ENCODE measurements at places on chromosomes 5 and 9.

GRCh38 chr9:132181796-132182313, 20.0 kb downstream of the NTNG2 start:
- no peak for DNase-seq

DNA sequence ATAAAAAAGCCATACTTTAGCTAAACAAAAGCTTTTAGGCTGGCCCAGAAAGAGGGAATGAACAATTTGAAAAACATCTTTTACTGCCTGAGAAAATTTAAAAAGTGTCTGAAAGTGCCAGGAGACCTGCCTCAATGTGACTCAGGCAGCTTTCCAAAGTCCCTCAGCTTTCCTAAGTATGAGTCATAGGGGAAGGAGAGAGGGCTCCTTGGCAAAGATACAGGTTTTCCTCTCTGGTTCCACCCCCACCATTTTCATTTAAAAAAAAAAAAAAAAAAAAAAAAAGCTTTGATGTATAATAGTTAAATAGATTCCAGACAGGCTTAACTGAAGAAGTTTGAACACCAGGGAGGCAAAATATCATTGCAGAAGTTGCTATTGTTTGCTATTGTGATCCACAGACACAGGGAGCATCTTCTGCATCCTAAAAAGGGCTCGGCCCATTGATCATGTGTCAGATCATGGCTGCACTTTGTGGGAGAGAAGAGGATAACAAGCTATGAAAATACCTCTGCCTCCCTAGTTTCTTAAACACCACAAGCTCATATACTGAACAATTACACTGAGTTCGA, 71.5 kb downstream of the MRPS27 start:
- DNase-seq = no peak

DNA sequence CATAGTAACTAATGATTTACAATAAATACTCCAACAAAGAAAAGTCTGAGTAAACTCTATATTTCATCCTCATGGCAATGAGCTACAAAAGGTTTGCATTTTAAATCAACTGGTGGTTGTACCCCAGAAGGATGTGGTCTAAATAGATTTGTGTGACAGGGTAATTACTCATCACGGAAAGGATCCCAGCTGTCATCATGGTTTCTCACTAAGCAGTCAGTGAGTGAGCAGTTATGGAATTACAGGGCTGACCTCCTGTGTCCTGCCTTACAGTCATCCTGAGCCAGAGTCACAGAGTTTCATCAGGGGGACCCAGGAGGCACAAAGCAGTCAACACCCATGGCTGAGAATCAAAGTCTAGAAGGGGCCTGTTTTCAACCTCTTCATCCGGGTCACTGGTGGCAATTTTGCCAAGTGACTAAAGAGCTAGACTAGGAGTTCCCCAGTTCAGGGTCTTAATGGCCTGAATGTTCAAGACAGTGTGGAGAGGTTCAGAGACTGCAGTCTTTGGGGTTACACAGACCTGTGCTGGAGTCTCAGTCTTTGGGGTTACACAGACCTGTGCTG, 210.7 kb upstream of the SLC24A2 start:
- no peak for DNase-seq

GRCh38 chr9:113641100-113641885, 177.8 kb downstream of the RGS3 start:
- DNase-seq = no peak

DNA sequence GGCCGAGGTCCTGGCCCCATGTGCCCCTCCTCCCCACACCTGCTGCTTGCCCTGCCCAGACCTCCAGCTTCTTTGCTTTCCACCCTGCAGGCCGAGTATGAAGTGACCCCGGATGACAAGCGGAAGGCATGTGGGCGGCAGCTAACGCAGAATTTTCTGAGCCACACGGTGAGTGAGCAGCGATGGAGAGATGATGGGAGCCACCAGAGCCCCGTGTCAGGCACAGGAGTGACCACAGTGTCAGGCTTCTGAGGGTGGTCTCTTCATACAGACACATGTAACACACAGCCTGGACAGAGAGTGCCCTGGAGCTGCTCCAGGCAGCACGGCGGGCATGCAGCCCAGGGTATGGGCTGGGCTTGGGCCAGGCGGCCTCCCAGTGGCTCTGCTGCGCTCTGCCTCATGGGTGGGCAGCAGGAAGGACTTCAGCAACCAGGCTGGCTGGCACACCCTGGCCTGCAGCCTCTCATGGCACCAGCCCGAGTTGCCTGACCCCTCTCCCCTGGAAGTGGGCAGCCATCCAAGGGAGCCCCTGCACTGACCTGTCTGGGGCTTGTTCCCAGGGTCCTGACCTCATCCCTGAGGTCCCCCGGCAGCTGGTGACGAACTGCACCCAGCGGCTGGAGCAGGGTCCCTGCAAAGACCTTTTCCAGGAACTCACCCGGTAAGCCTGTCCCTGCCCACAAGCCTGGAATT, 5.8 kb downstream of the GRK6 start:
- no peak for DNase-seq

GRCh38 chr9:93183663-93184431, at the start of gene WNK2:
Gene WNK2, plus strand, starts transcription at chr9:93184139. Its CDS starts 791 bp downstream, at chr9:93184930.
- DNase-seq = no peak

DNA sequence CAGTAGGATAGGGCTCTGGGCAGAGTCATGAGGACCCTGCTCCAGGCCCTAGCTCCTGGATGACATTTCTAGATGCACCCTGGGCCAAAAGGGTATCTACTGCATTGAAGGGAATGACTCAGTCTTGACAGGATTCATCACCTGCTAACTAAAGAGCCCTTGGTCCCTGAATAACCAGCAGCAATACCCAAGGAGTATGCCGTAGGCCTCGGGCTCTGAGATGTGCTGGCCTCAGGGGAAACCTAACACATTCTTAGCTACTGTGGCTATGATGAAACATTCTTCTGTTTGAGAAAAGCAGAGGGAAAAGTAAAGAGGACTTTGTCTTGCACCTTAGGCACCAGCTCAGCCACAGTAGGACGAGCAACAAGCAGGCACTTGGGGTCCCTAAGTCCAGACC, 89.5 kb upstream of the SLC1A1 start:
- DNase-seq = no peak

- DNase-seq = no peak
Measured at GRCh38 chr9:14281136-14281795, 32.7 kb downstream of the NFIB start.

- no peak for DNase-seq
Measured at GRCh38 chr5:74415695-74416102, 224.8 kb downstream of the ENC1 start.

DNA sequence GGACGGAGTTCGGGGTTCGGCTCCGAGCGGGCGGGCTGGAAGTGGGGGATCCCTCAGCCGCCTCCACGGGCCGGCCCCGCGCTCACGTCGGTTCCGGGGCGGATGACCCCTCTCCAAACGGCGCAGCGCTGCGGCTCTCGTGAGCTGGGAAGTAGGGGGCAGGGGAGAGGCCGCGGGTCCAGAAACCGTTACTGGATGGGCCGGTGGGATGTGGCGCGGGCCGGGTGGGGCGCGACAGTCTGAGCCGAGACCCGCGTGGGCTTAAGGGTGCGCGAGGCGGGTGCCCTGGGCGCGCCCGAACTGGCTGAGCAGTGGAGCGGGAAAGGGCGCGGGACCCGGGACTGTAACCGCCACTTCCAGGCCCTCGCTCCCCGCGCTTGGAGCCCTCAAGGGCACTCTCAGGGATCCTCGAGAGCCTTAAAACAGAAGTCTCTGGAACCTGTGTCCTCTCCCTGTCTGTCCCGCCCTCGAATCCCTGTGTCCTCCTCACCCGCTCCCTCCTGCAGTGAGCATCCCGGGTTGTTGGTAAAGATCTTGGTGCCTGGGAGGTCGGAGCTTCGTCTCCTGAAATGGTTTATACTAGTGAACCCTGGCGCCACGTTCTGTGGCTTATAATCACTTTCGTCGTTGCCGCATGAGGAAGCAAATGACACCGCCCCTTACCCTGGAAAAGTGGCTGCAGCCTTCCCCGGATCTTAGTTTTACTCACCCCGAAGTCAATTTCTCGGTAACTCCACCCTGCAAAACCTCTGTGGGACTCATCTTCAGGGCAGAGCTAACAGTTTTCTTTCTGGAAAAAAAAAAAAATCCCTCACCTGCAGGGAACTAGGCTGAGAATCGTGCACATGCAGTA, 571 bp upstream of the MARCHF11 start:
- DNase-seq = no peak

- DNase-seq = no peak
Measured at GRCh38 chr9:13431222-13431536, 151.7 kb upstream of the MPDZ start.

GRCh38 chr5:21219251-21219650, 1231.3 kb upstream of the CDH18 start:
- DNase-seq = no peak

DNA sequence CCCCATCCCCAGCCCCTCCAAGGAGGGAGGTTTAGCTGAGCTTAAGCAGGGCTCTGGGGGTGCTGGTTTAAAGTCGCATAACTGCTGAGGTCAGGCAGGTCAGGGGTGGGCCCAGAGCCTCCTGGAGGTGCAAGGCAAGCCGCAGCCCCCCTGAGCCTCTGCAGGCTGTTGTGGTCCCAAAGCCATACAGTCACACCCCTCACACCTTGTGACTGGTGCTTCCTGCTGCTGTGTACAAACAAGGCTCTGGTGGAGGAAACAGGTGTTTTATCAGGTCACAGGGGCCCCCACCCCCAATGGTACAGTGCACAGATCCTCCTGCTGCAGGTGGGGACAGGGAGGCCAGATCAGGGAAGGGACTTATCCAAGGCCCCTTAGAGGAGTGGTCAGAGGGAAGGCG, 8.0 kb downstream of the TCF7 start:
- no peak for DNase-seq

- DNase-seq = no peak
Measured at GRCh38 chr9:35540315-35540714, 50.4 kb downstream of the RUSC2 start.

GRCh38 chr5:132469380-132470009, 21.1 kb downstream of the IRF1 start:
- no peak for DNase-seq

GRCh38 chr9:133707065-133707762, 30.9 kb downstream of the SARDH start:
- DNase-seq = no peak

- no peak for DNase-seq
Measured at GRCh38 chr9:68914751-68915150, 99.2 kb downstream of the PRKACG start.

GRCh38 chr5:110651507-110651906, 75.0 kb downstream of the TMEM232 start:
- no peak for DNase-seq

DNA sequence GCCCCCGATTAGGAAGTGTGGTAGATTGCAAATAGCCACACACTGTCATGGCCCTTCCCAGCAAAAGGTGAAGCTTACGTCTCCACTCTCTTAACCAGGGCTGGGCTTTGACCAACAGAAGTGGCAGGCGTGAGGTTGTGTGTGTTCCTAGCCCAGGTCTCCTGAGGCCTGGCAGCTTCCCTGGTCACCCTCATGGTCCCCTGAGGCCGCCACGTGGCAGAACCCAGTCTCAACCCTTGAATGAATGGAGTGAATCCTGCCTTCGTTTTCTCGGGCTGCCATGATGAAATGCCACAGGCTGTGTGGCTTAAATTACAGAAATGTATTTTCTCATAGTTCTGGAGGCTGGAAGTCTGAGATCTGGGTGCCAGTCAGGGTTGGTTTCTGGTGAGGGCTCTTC, 370.4 kb downstream of the IRX2 start:
- DNase-seq = no peak

- peak; percentile 34 for DNase-seq
Measured at GRCh38 chr9:35604578-35605350, at the start of gene TESK1. Gene TESK1, plus strand, starts transcription at chr9:35605262. Its CDS starts 358 bp downstream, at chr9:35605620.

DNA sequence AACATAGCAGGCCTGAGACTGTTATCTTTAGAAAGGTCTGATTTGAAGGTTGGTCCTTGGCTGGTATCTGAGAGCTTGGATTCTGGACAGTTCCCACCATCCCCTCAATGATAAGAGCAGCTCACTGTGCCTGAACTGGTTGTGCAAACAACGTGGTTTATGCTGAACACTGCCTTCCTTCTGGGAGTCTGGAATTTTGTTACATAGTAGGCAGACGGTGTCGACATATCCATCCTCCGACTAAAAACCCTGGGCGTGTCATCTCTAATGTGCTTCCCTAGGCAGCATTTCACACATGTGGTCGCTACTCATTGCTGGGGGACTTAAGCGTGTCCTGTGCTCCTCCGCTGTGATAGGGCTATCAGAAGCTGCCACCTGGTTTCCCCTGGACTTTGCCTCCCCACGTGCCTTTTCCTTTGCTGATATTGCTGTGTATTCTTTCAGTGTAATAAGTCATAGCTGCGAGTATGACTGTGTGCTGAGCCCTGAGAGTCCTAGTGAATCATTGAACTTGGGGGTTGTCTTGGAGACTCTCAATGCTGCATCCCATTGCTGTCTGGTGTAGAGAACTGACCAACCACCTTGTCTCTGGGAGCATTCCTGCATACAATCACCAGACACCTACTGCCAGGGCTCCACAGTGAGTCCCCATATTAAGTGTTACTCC, 119.1 kb upstream of the TBC1D2 start:
- DNase-seq = no peak

DNA sequence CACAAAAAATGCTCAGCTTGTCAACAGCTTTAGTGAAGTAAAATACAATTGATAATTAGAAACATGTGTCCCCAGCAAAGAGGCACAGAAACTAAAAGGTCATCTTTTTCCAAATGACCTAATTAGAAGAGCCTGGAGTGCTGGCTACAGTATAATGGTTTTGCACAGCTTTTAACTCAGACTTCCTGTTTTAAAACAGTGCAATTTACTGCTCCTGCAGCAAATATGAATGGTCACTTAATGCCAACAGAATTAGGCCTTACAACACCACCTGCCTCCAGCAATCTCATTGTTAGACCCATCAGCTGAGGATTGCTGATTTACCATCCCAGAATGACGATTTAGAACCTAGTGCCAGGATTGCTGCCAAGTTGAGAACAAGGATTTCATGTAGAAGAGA, 239.3 kb downstream of the CETN3 start:
- no peak for DNase-seq

- DNase-seq = no peak
Measured at GRCh38 chr5:124952079-124952478, 205.6 kb upstream of the ZNF608 start.

DNA sequence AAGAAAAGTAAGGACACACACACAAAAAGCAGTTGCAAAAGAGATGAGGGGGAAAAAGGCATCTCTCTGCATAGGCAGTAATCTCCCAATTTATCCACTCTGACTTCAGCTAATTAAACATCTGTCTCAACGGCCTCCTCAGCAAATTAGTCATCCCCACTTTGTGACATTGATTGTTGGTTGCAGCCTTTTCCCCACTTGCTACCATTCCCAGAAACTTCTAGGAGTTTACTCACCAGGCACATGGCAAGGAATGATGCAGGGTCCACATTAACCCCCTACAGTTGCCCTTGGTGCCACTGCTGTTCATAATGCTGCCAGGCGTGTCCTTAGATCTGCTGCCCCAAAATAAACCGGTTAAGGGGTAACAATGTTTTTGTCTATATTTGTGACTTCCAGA, 174.6 kb downstream of the MAPKAP1 start:
- DNase-seq = no peak

DNA sequence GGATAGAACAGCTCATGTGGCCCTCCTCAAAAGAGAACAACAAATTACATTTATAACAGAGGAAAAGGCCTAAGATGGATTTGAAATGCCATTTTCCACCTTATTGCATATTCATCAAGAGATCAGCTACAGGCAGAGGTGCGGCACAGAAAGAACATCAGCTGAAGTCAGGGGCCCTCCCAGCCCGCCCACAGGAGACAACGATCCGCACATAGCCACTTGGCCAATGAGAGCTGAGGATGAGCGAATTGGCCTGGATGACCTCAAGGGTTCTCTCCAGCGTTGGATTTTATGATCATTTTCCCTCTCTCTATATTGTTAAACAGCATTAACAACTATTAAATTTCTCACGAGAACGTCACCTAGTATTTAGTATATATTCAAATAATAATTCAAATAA, 97.6 kb downstream of the GNAQ start:
- no peak for DNase-seq
